NB4 (cell line): ENCODE measurements at places on chromosomes 13 and 19.

- DNase-seq = no peak
Observed at GRCh38 chr13:108104736-108105135, 110.6 kb downstream of the LIG4 start.

DNA sequence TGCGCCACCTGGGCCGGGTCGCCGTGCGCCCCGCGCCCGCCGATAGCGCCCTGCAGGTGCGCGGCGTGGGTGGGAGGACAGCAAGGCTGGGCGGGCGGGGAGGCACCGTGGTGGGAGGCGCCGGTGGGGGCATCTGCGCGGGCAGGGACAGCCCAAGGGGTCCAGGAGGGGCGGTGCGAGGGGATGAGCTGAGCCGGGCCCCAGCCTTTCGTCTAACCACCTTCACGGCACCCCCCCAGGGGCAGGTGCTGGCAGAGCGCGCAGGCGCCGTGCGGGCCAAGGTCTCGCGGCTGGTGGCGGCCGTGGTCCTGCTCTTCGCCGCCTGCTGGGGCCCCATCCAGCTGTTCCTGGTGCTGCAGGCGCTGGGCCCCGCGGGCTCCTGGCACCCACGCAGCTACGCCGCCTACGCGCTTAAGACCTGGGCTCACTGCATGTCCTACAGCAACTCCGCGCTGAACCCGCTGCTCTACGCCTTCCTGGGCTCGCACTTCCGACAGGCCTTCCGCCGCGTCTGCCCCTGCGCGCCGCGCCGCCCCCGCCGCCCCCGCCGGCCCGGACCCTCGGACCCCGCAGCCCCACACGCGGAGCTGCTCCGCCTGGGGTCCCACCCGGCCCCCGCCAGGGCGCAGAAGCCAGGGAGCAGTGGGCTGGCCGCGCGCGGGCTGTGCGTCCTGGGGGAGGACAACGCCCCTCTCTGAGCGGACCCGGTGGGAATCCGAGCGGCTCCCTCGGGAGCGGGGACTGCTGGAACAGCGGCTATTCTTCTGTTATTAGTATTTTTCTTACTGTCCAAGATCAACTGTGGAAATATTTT lies 3.1 kb downstream of the KISS1R start:
- peak; percentile 68 for DNase-seq

DNA sequence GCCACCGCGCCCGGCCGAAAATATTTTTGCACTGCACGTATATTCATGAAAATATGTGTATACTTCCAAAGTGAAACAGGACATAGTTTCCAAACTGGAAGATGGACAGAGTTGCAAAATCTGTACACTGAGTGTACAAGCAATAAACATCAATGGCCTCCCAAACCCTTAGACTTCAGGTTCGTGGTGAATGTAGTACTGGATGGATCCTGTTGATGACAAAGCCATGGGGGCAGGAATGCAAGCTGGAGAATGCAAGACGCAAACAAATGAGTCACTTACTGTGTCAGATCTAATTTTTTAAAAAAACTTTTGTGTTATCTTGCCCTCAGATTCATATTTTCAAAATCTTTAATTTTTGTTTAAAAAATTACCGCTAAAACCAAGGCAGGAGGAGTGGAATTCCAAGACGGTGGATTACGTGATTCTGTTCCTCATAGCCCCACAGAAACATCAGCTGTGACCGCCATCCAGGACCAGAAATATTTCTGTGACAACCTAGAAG lies 12.7 kb upstream of the LILRA2 start:
- no peak for DNase-seq

- DNase-seq = no peak
Observed at GRCh38 chr13:79803989-79804388, 323.0 kb downstream of the NDFIP2 start.

DNA sequence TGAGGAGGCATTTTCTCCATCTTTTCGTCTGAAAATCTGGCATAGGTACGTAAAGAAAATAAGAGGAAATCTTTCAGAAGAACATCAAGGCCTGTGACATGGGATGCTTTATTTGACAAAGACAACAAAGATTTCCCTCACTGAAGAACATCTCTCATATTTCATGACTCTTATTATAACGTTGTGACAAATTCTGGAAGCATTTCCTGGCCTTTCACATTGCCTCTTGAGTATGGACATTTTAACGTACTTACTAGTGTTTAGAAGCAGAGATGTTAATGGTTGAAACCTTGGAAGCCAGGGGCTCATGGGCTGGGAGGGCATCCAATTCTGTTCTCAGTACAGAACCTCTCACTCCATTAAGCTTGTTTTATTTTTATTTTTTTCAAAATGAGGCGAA lies 210.8 kb downstream of the DCT start:
- DNase-seq = no peak

DNA sequence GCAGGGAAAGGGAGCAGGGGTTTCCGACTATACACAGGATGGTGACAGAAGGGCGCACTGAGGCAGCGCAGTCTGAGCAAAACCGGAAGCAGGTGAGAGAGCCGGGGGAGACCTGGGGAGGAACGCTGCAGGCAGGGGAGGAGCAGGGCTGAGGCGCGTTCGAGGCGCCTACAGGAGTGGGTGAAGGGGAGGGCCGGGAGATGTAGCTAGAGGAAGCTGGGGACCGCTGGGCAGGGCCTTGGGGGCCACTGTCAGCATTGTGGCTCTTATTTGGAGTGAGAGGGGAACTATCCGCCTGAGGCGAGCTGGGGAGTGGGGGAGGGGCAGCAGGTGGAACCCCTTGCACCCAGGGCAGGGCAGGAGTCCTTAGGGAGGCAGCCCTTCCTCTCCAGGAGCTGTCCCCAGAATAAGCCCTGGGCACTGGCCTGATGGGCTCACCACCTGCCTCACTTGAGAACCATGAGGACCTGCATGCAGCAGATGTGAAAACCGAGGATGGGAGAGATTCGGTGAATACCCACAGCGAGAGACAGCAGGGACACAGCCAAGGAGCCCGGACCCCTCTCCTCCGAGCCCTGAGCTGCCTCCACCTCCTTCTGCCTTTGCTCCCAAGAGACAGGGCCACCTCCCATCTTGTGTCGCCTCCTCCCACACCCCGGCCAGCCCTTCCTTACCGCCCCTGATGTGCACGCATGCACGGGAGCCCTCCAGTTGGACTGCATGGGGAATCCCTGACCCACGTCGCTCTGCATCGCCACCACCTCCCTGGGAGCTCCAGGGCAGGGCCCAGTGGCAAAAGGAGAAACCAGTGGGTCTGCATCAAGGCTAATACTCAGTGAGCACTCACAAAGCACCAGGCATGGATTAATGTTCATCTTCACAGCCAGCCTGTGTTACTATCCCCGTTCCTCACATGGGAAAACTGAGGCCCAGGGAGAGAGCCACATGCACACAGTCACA lies 10.3 kb downstream of the AKT2 start:
- DNase-seq = no peak

DNA sequence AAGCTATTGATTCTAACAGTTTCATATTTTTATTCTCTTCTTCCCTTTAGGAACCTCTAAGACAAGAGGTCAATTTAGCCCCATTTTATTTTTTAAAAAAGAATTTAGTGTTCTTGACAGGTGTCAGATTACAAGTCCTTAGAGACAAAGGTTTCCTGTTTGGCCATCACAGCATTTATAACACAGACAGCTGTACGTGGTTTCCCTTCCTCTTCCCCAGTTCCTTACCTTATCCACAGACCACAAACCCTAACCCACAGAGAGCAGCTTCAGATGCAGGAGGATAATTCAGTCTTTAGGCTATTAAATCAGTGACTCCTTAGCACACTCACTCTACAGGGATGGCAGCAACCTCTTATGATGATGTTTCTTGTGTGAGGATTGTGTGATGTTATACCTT lies 1210.1 kb downstream of the DIAPH3 start:
- DNase-seq = peak; percentile 53

- no peak for DNase-seq
Observed at GRCh38 chr19:6263735-6264444, 15.9 kb downstream of the MLLT1 start.

DNA sequence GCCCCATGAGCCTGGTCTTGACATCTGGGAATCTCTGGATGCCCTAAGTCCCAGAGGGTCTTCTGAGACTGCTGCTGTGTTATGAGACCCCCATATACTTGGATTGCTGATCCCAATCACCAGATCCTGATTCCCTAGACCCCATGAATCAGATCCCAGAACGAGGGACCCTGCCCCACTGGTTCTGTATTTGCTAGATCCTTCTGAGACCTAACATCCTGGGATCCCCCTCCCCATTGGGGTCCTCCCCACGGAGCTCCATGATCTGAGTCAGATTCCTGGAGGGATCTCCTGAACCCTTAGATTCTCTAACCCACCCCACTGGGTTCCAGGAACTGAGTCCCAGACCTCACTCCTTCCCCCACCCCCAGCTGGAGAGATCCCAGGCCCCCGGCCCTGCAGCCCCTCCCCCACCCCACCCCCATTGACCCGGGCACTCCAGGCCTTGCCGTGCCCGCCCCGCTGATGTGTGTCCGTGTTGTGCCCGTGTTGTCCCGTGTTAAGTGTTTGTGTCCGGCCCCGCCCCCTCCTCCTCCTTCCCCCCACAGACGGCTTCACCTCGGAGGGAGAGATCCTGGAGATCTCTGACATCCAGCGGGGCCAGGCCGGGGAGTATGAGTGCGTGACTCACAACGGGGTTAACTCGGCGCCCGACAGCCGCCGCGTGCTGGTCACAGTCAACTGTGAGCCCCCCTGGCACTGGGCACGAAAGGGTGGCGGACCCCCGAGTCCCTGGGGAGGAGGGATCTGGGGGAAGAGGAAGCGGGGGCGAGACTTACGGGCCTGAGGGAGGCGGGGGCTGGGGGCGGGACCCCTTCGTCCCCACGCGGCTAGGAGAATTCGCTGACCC lies 15.0 kb downstream of the IGLON5 start:
- no peak for DNase-seq

DNA sequence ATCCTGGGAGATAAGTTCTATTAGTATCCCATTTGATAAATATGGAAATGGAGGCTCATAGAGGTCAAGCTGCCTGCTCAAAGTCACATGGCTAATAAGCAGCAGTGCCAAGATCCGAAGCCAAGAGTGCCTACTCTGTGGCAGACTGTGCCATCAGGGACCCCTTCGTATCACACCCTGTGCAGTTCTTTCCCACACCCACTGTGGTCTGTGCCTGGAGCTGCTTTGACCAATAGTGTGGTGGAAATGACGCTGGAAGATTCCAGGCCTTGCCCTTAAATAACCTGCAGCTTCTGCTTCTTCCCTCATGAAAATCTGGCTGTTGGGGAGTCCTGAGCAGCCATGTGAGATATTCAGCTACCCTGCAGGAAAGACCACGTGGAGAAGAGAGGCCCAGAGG lies 10.1 kb downstream of the OPA3 start:
- no peak for DNase-seq

DNA sequence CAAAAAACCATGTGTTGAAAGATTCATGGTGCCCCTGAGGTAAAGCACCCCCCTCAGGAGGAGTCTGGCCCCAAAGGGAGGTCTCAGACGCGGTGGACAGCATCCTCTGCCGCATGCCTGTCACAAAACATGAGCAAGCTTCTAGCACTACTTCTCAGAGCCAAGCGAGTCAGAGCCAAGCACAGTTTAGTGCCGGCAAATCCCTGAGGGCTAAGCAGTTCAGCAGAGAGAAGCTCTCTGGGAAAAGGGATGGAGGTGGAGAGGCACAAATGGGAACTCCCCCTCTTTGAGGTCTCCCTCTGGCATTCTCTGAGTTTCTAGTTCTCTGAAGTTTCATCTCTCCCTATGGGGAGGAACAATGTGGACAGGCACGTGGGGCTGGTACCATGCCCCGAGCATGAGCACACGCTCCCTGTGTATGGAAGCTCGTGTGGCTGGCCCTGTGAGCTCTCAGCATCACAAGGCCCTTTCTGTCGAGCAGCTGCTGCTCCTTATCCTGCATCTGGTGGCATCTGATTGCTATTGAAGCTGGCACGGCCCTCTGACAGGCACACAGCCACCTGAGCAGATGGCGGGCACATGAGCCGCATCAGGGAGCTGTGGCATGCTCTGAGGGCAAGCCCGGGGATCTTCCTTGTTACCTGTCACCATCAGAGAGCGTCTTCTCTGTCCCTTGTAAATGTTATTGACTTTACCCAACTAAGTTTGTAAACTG lies 325.1 kb downstream of the SLC7A1 start:
- DNase-seq = no peak

GRCh38 chr19:37991176-37991835 lies 84.3 kb downstream of the SIPA1L3 start:
- DNase-seq = no peak

DNA sequence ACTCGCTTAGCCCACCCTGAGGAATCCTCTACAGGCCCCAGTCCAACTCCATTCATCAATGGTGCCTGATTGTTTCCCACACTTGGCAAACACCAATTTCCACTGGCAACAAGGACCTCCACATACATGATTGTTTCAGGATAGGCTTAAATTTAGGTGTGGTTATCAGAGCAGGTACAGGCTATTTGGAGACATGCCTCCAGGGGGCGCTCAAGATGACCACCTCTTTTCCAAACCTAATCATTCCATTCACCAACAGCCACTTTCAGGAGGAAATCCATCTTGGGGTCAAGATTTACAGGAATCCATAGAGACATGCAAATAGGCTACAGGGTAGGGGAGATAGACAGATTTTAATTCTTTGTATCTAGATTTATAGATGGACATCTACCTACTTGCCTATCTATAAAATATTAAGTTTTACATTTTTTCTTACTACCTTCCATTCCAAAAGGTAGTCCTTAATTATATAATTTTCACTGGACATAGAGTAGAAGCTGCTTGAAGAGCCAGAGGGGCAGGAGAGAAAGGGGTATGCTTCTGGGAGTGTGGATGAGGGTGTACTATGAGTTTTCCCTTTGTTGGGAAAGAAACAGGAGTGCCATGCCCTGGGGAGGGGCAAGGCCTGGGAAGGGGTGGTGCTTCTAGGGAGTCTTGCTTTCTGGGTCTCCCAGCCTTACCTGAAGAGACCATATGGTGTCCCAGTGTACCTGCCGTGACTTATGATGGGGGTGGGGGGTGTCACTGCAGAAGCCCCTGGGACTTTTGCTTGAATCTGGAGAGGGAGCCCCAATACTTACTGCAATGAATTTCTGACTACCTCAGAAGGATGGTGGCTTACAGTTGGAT lies 14.1 kb upstream of the PCDH8 start:
- peak; percentile 35 for DNase-seq

- DNase-seq = peak; percentile 90
Observed at GRCh38 chr19:4057931-4058692, 8.6 kb downstream of the ZBTB7A start.

DNA sequence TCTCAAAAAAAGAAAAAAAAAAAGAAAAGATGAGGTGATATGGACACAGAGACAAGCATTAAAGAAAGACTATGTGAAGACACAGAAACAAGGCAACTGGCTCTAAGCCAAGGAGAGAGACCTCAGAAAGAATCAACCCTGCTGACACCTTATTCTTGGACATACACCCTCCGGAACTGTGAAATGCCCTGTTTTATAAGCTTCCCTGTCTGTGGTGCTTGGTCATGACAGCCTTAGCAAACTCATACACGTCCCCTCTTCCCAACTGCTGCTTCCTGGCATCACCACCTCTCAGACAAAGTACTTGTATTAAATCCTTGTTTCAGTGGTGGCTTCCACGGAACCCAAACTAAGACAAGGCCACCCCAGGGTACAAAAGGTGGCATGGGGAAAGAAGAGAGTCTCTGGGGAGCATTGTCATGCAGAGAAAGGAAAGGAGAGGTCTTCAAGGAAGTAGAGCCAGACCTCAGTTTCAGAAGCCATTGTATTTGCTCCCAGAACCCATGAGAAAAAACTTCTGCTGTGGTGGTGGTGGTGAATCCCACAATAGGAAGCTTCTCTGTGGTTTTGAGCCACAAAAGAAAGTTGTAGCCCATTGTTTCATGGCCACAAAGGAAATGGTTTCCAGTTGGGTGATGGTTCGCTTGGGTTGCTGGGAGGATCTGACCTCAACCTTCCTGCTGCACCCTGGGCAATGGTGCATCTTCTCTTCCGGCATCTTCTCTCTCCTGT lies 16.3 kb upstream of the TSPAN16 start:
- DNase-seq = peak; percentile 98

GRCh38 chr13:18996627-18997051 lies 185.0 kb downstream of the TUBA3C start:
- peak; percentile 8 for DNase-seq
